ENCODE measurements at places on chromosomes 7 and 10. TPM values are rescaled to one million over a fixed set of nuclear protein-coding genes. Genes with fewer than 3 reads are reported as not detected.

The SPDYE2B gene
- total RNA-seq = not detected

The PKD2L1 gene
- not detected for total RNA-seq

The TAF6 gene
- 51.7 TPM for total RNA-seq

The CALML5 gene
- total RNA-seq = not detected

The GPR37 gene
- 2.6 TPM for total RNA-seq

The CCL24 gene
- not detected for total RNA-seq

The UBE3C gene
- total RNA-seq = 35.8 TPM

The ASB4 gene
- total RNA-seq = not detected

The FAM25G gene
- total RNA-seq = not detected

The AP4M1 gene
- 6.0 TPM for total RNA-seq

The CNNM2 gene
- 5.3 TPM for total RNA-seq

The SPOCK2 gene
- total RNA-seq = 2.0 TPM

The NPSR1 gene
- total RNA-seq = not detected

The USP6NL gene
- 16.8 TPM for total RNA-seq

The CACNB2 gene
- total RNA-seq = 12.7 TPM

The ABCB1 gene
- total RNA-seq = 3.9 TPM

The SPDYE6 gene
- total RNA-seq = not detected

The GRM3 gene
- not detected for total RNA-seq

The CBLL1 gene
- total RNA-seq = 16.2 TPM

The GJC3 gene
- not detected for total RNA-seq

The TCTN3 gene
- total RNA-seq = 12.9 TPM

The SRRM3 gene
- 3.4 TPM for total RNA-seq

The ZNF239 gene
- total RNA-seq = 10.2 TPM

All from body of pancreas (tissue), 4 donors.